Activated naive CD8-positive, alpha-beta T cell treated with anti-CD3 and anti-CD28 coated beads, Interleukin-2, amount 50 U/mL, for 16 hours (primary cell): ENCODE measurements at places on chromosomes 12 and 14.

DNA sequence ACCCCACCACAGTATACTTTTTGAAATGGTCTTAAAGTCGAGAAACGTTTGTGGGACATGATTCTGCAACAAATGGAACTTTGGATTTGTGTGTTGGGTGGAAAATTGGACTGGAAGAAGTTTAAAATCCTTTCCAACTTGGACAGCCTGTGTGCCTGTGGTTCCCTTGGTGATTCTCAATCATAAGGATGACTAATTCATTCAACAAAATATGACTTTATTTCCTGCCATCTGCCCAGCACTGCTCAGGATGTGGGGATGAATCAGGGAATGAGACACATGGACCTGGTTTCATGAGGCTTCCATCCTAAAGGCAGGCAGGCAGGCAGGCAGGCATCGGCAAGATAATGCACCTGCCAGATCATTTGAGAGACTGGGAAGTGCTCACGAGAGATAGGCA is 57.3 kb upstream of the TMEM132D start:
- DNase-seq = no peak

DNA sequence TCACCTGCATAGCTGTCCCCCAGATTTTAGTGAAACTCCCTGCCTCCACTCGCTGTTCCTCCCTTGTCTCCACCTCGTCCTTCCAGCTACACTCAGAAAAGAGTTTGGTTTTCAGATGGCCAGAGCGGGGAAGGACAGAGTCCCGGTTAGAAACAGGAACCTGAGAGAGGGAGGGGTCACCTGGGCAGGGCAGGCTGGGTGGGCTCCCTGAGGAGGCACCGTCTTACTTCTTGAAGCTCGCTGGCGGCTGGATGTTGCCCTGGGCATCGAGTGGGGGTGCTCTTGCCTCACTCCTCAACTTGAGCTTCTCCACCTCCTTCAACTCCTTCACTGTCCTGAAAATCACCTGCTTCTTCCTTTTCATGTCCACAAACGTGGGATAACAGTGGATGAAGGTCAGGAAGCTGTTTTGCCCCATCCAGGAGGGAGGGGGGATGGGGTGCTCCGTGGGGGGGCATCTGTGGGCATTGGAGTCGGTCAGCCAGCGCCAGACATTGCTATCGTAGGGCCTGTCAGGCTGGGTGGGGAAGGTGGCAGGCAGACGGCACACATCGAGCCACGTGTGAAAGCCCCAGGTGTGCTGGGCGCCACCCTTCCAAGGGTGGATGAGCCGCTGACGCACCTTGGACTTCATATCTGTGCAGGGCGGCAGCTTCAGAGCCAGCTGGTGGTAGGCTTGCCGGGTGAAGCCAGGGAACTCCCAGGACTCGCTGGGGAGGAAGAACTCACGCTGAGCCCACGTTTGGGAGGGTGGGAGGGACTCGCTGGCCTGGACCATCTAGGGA is 2.0 kb downstream of the TEX52 start:
- no peak for DNase-seq

- no peak for DNase-seq
Observed at GRCh38 chr12:21849878-21850277, 75.4 kb upstream of the KCNJ8 start.

DNA sequence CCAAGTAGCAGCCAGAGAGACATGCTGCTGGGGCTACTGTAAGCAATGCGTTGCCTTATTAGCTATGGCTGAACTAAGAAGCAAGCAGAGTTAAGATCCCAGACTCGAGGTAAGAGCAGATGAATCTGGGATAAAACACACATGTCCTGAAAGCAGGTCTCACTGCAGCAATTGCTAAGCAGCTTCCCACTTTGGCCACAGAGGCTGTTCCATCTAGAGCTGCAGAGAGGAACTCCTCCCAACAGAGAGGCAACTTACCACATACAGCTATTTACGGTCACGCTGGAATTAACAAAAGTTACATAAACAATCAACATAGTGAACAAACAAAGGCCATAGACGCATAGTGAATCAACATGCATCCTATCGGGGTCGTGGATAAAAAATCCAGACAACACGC is 90.2 kb downstream of the KSR2 start:
- no peak for DNase-seq

GRCh38 chr14:44995770-44996294 is 33.8 kb downstream of the TOGARAM1 start:
- DNase-seq = no peak

DNA sequence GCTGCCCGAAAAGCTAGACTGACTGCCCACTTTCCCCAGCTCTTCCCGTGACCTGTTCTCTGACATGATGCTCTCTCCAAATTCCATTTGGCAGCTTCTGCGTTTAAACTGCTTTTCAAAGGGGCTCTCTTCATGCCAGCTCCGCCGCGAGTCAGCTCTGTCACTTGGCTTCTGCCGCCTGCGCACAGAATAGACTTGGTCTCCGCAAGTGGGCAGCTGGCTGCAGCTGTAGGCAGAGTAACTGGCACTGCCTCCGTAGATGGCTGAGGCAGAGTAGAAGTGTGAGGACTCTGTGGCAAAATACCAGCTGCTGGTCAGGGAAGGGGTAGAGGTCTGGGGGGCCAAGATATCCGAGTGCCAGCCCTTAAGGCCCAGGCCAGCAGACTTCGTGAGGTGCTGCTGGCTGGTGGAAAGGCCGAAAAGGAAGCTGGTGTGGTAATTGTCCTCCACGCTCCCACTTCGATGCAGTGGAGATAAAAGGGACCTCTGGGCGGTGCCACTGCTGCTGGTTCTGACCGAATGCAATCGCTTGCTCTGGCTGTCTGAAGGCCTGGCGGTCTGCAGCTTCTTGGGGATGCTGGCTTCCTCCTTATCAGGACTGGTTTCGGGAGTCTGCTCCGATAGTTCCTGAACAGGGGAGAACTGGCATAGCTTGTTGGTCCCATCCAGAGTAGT is 85.7 kb downstream of the DUSP16 start:
- DNase-seq = no peak

GRCh38 chr12:12936983-12937491 is 14.9 kb downstream of the GPRC5D start:
- DNase-seq = no peak

DNA sequence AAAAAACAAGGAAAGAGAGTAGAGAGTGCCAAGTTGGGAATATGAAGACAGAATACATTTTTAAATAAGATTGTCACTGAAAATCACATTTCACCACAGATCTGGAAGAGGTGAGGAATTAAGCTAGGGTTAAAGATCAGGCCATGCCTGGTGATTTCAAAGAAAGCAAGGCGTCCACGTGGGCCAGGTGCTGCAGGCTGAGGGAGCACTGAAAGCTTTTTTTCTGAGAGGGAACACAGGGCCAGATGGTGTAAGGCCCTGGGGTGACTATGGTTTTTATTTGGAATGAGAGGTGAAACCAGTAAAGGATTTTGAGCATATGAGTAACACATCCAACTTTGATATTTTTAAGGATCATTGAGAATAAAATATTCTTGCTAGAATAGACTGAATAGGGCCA is 20.9 kb downstream of the SYT1 start:
- no peak for DNase-seq

- no peak for DNase-seq
Observed at GRCh38 chr12:100184549-100185145, 16.0 kb upstream of the ACTR6 start.

- no peak for DNase-seq
Observed at GRCh38 chr14:65964366-65964765, 521.8 kb upstream of the CCDC196 start.

DNA sequence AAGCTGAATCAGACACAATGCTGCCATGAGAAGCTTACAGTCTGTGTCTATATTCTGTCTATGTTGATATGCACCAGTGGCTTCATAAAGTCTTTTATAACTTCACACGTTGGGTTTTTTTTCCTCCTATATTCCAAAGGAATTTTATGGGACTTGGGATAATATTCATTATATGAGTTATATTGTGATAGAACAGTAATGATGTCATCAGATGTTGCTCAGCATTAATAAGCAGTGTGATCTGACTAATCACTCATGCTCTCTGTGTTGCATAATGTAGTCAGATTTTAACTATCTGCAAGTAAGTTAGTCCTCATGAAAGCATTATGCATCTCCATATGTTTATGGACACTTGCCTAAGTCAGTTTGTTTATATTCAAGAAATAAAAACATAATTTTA is 159.6 kb downstream of the PLCZ1 start:
- no peak for DNase-seq

GRCh38 chr14:75280291-75280830 is 1.7 kb downstream of the FOS start:
- no peak for DNase-seq

DNA sequence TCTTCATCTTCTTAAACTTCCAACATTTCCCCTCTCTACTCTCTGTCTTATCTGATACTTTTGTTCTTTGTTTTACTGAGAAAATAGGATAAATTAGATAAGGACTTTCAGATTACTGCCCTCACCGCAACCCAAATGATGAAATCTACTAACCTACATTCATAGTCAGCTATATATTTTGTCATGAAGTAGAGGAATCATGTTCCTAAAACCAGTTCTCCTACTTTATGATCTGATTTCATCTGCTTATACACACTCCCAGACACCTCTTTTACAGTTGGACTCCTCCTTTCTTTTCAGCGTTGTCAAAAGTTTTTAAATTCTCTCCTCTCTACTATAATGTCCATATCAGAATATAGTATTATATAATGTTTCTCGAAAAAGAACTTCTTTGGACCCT is 29.7 kb downstream of the MGAT4C start:
- DNase-seq = no peak

- DNase-seq = no peak
Observed at GRCh38 chr12:64729909-64730587, 29.2 kb downstream of the GNS start.

DNA sequence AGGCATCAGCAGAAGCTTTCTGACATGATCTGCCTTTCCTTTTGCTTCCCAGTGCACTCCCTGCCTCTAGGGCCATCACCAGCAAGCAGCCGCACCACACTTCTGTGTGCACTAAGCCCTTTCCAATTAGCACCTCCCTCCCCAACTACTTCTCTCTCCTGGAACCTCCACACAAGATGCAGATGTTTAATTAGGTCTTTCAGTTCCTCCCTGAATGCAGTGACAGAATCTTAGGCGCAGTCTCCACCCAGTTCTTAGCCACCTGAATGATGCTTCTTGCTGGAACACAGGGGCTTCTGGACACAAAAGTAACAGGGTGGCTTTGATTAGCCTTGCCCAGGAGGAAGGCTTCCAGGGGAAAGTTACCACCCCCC is 32.9 kb downstream of the NIN start:
- DNase-seq = no peak
